Stimulated activated CD8-positive, alpha-beta memory T cell treated with anti-CD3 and anti-CD28 coated beads, Interleukin-2, amount 100 ng/mL, for 1 hour (primary cell): ENCODE measurements at places on chromosomes 13 and 19.
A peak's percentile ranks its signal among the peaks of the same experiment; 100 is the strongest.

GRCh38 chr19:30269638-30270037 is 102.5 kb upstream of the ZNF536 start:
- DNase-seq = no peak

DNA sequence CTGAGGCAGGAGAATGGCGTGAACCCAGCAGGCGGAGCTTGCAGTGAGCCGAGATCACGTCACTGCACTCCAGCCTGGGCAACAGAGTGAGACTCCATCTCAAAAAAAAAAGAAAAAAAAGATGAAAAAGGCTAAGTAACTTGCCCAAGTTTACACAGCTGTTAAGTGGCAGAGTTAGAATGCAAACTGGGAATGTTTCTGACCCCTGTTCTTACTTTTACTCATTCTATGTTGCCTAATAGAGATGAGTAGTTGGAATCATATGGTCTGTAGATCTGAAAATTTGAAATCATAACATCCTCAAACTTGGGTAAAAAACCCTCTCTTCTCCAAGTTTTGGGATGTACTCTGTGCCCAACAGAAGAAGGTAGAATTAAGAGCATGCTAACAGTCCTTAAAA is 235.8 kb upstream of the RFC3 start:
- no peak for DNase-seq

GRCh38 chr19:13681509-13681908 is 82.8 kb upstream of the MRI1 start:
- no peak for DNase-seq

GRCh38 chr13:70814684-70815083 is 706.4 kb upstream of the KLHL1 start:
- no peak for DNase-seq

DNA sequence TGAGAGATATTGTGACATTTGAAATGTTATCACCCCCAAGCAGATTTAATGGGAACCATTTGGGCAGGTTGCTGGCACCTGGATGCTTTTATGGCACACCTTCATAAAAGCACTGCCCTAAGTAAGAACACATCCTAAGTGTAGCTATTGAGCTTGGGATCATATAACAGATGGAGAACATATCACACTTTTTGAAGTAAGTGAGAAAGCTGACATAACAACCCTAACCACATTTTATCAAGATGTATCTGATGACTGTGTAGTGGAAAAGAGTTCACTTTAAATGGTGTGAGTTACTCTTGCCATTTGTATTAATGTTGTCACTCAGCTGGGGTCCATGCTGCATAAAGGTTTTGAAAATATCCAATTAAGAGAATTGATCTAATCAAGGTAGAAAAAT is 287.9 kb downstream of the DCLK1 start:
- no peak for DNase-seq

- DNase-seq = peak; percentile 77
Measured at GRCh38 chr19:51986309-51987291, at the start of gene ZNF350. TSS of gene ZNF350 (minus strand) at chr19:51986840. CDS start at chr19:51974360, 12,480 bp downstream.

- no peak for DNase-seq
Measured at GRCh38 chr13:41605319-41606285, 148.3 kb downstream of the RGCC start.

- no peak for DNase-seq
Measured at GRCh38 chr19:47152632-47153031, 22.0 kb downstream of the SAE1 start.

DNA sequence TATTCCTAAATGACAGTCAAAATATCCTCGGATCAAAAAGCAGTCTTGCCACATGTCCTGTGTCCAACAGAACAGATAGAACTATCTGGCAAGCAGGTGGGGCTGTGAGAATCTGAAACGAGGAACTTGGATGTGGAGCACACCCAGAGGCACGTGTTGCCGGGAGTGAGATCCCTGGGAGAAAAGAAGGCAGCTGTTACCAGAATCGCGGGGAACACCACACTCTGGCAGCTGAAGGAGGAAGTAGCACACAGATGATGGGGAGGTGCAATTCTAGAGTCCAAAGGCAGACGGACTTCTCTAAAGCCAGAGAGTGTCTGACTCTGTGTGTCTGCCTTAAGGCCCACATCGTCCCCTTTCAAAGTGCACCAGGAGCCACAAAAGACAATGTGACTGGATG is 22.3 kb downstream of the SLC7A1 start:
- no peak for DNase-seq

GRCh38 chr19:16200038-16201010 is 2.6 kb downstream of the AP1M1 start:
- no peak for DNase-seq

DNA sequence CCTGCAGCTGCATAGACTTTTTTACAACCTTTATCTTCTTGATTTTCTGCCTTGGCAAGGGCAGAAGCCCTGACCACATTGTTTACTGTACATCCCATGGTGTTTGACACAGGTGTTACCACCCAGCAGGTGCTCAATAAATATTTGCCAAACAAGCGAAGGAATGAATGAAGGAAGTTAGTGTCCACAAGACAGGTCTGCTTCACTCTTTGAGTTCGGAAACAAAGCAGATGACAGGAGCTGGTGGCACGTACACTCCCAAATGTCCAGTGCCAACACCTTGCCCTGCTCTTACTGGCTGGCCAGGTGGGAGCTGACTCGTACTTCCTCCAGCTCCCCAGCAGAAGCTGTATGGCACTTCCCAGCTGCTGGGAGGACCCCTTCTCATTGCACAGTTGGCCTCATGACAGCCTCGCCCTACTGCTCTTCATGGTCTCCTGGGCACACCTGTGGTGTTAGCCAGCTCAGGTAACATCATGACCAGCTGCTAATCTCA is 22.0 kb upstream of the MUC16 start:
- no peak for DNase-seq

DNA sequence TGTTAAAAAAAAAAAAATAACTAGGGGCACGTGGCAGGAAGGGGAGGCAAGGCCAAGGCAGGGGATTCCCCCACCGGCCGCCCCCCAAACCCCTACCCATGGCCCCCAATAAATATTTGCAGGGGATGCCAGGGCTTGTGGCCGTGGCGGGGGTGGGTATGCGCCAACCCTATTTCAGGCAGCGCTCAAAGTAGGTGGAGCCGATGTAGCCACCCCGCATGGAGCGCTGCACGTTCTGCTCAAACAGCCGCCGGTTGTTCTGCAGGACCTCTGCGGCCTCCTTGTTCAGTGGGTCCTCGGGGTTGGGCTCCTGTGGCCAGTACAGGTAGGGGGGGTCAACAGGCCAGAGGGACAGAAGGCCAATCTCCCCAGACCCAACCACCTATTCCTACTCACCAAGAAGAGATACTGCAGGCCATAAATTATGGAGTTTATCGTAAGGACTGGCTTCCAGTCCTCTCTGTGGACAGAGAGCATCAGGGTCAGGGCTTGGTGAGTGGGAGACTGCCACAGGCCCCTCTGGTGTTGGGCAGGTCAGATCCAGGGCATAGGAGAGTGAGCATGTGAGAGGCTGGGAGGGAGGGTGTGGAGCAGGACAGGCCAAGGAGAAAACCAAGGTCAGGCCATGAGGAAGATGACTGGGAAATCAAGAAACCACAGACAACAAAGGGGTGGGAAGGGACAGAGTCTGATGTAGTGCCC is 1.2 kb upstream of the CHMP2A start:
- no peak for DNase-seq

DNA sequence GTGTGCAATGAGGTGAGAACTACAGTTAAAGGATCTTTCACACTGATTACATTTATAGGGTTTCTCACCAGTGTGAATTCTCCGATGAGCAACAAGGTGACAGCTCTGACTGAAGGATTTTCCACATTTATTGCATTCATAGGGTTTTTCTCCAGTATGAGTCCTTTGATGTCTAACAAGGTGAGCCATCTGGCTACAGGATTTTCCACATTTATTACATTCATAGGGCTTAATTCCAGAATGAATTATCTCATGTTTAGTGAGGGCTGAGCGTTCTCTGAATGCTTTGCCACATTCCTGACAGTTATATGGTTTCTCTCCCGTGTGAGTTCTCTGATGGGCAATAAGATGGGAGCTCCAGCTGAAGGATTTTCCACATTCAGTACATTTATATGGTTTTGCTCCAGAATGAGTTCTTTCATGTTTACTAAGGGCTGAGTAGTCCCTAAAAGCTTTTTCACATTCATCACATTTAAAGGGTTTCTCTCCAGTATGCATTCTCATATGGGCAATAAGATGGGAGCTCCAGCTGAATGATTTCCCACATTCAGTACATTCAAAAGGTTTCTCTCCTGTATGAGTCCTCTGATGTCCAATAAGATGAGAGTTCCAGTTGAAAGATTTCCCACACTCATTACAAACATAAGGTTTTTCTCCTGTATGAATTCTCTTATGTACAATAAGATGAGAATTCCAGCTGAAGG is 4.4 kb upstream of the C19orf18 start:
- DNase-seq = no peak

DNA sequence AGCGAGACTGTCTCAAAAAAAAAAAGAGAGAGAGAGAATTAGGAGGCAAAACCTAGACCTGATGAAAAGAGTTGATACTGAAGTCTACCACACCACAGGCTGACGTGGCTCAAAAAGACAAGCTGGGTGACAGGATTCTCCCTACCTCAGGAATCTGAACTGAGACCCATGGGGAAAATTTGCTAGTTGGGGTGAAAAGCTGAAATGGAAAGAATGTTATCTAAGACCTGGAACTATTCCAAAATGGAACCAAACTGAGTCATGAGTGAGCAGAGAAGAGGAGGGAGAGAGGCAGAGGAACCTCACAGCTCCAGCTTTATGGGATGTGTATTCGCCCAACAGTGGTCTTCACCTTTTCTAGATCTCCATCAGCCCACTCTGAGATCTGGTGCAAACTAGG is 11.7 kb downstream of the SMG9 start:
- DNase-seq = no peak

DNA sequence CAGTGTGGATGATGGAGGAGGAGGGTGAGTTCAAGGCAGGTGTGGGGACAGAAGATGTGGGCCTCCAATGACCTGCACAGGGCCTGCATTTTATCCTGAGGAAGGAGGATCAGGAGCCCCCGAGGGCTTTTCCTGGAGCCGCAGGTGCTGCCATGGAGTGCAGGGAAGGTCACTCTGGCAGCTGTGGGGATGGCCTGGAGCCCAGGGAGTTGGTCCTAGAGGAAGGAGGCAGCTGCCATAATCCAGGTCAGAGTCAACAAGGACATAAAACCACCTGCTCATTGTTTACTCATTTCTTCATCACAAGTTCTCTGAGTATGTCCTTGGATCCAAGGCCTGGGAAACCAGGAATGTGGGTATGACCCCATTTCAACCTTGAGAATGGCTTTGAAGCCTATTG is 87.2 kb downstream of the SCGB2B2 start:
- DNase-seq = no peak

DNA sequence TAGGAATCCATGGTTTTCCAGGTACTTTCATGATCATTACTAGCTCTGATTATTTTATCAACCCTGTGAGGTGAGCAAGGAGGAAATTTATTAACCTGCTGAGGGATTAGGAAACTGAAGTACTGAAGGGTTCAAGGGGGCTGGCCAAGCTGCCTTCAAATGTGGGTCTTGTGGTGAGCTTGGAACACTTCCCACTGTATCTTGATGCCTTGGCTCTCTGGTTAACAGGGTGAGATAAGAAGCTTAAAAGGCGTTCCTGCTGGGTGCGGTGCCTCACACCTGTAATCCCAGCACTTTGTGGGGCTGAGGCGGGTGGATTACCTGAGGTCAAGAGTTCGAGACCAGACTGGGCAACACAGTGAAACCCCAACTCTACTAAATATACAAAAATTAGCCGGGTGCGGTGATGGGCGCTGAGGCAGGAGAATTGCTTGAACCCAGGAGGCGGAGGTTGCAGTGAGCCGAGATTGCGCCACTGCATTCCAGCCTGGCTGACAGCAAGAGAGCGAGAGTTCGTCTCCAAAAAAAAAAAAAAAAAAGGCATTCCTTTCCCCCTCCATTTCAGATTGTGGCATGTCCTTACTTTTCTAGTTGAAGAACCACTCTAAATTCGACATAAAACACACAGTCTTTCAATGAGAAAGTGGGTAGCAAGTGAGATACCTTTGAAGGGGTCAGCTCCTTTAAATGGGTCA is 70.2 kb downstream of the KLF2 start:
- DNase-seq = no peak

- DNase-seq = peak; percentile 29
Measured at GRCh38 chr19:7349961-7350711, 1.4 kb downstream of the ARHGEF18 start.

- no peak for DNase-seq
Measured at GRCh38 chr19:39953915-39954314, 17.1 kb upstream of the PSMC4 start.

GRCh38 chr13:39892721-39893685 is 237.5 kb downstream of the COG6 start:
- DNase-seq = no peak

DNA sequence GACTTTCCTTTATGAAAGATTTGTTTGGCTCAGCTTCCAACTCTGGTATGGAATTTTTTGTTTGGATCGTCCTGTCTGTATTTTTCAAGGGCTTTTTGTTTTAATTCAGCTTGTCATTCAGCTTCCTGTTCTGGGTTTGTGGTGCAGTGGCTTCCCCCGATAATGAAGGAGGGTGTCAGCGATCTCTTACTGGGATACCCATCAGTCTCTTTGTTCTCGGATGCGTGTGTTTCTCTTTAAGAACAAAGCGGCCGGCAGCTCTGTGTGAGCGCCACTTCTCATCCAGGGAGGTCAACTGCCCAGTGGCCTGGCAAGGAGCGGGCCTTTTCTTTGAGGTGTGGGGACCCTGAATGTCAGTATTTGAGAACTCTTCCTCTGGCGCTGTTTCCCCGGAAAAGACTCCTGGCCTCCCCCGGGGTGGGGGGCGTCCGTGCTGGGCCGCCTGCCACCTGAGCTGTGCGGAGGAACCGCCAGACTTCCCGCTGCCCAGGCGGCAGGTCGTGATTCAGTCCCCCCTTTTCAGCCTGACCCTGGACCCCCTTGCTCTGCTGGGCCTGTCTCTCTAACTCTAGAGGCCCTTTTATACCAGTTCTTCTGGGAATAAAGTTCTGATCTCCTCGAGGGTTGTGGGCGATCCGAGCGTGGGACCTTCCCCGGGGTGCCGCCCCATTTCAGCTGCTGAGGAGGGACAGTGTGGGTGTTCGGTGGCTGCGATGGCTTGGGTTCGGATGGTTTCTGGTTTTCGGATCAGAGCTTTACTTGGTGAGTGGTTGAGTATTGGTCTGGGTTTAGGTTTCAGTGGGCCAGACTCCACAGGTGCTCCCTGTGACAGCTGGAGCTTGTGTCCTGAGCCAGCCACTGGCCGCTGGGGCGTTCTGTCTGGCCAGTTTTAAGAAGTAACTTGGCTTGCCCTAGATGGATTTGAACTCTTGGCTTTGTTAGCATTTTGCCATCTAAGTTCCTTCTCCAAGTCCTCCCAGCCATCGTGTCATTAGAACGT is 3.4 kb downstream of the SF3A2 start:
- DNase-seq = no peak

- no peak for DNase-seq
Measured at GRCh38 chr13:40605573-40605972, 60.9 kb downstream of the FOXO1 start.
